ENCODE measurements at places on chromosomes 2 and 18.

- no peak for DNase-seq
Measured at GRCh38 chr2:86396291-86396785, 44.8 kb upstream of the KDM3A start.

DNA sequence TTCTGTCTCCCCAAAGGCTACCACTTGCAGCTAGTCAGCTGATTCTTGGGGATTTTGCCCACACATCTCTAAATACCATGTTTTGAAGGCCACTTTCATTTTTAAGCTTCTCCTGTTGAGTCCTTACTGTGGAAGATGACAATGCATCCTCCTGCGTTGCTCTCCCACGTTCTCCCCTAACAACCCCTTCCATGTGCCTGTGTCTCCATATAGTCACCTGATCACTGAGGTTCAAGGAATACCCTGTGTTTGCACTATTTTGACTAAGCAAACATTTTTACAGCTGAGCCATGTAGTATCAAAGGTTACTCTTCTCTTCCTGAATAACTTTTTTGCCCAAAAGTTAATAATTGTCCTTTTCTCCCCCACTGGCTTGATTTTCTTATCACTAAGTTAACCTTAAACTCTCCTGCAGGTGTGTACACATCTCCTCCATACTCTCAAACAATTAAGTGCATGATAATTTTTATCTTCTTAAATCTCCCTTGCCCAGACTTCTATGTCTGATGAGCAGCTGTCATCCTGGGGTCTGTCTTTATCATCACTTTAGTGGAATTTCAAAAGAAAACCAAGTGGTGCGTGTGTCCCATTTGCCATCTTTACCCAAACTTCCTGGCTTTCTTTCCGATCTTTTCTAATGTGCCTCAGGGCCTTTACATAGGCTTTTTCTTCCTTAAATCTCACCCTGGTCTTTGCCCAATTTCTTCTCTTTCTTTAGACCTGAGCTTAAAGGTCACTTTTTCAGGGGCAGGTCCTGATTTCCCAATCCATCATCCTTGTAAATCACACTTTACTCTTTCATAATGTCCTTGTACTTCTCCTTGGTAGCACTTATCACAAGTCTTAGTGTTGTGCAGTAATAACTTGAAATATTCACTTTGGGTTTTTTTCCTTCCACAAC is 85.2 kb upstream of the SPATS2L start:
- no peak for DNase-seq

GRCh38 chr2:200968162-200968561 is 4.7 kb upstream of the ORC2 start:
- DNase-seq: no peak

DNA sequence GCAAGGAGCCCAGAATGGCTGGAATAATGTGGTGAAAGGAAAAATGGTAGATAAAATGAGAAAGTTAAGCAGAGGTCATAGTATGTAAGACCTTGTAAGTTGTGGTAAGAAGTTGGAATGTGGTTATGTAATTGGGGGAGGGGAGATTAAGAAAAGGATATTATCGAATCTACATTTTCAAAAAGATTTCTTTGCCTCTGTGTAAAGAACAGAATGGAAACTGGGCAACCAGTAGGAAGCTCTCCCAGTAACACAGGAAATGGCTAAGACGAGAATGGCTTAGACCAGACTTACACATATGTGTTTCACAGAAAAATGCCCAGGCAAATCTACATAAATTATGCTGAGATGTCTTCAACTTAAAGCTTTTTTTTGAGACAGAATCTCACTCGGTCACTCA is 13.2 kb downstream of the MEMO1 start:
- no peak for DNase-seq

- DNase-seq: no peak
Measured at GRCh38 chr18:12973562-12974213, 17.5 kb upstream of the CEP192 start.

DNA sequence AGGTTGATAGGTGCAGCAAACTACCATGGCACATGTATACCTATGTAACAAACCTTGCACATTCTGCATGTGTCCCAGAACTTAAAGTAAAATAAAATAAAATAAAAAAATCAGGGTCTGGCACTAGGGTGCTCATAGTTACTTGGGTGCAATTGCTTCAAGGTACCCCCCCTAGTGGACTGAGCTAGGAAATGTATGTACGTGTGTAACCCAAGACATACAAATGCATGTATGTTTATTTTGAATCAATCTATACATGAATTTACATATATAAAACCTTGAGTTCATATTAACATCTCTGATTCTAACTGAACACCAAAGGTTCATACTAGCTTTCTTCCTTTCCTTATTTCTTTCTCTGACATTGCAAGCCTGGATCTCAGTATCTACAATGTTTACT is 51.5 kb downstream of the USP37 start:
- no peak for DNase-seq

DNA sequence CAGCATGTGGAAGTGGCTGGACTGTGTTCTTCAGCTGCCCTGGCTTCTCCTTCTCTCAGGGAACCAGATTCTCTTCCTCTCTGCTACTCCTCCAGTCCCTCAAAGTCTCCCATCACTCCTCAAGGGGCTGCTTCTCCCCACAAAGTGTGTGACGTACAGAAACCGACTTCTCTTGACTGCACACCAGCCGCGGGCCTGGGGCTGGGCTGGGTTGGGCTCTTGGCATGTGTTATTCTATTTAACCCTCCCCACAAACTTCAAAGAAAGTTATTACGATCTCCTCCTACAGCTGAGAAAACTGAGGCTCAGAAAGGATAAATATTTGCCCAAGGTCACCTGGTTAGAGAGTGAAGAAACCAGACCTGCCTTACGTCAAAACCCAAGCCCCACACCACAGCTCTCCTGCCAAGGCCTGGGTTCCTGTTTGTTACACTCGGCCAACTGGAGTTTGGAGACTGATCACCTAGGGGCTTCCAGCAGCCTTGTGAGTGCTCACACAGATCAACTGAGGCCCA is 269.0 kb downstream of the TFCP2L1 start:
- DNase-seq: no peak

- no peak for DNase-seq
Measured at GRCh38 chr2:120741571-120742561, 6.2 kb downstream of the GLI2 start.

GRCh38 chr2:76211991-76212985 is 501.6 kb upstream of the GCFC2 start:
- DNase-seq: no peak

GRCh38 chr2:232700154-232700553 is 3.0 kb downstream of the GIGYF2 start:
- DNase-seq: no peak

- DNase-seq: no peak
Measured at GRCh38 chr2:197011801-197012641, 85.5 kb upstream of the PGAP1 start.

DNA sequence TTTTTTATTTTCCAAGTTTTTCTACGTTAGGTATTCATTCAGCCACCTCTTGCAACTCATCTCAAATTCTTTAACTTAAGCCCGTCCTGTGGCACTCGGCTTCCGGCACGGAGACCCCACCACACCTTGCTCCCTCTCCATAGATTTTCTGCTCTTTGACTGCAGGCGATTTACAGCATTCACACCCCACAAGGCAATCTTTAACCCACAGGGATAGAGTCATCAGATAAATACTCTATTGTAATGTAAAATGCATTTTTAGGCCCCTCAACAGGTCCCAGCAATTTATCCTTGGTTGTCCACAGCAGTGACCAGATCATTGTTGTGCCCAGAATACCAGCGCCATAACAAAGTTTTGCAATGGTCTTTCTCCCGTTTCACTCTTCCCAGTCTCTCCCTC is 132.3 kb upstream of the EPHA4 start:
- DNase-seq: no peak

DNA sequence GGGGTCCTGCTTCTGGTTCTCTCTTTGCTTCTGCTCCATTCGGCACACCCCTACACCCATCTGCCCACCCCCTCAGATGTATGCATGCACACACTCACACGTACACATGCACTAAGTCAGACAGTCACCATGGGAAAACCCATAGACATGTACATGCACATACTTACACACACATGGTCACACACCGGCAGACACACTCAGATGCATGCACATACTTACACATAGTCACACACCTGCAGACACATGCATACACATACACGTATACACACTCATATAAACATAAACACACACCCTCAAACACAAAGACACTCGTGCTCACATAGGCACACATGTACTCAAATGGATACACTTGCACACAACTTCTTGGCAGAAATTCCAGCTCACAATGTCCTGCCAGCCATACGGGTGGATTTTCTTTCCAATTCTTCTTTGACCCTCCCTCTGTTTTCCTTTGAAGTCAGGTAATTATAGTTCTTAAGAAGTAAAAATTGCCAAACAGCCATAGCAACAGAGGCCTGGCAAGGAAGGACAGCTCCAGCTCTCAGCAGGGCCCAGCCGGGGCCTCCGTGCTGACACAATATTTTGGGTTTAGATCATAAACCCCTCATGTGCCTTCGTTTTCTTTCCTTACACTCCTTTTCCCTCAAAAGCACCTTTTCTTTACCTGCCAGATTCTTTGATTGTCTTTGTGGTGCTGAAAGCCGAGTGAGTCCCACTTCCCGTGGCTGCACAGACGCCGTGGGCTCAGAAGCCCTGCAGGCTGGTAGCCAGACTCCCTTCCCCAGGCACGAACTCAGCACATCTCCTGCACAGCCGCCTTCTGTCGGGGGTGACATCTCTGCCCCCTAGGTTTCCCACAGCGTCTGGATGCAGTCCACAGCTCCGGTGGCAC is 195.7 kb downstream of the ARL4C start:
- no peak for DNase-seq

DNA sequence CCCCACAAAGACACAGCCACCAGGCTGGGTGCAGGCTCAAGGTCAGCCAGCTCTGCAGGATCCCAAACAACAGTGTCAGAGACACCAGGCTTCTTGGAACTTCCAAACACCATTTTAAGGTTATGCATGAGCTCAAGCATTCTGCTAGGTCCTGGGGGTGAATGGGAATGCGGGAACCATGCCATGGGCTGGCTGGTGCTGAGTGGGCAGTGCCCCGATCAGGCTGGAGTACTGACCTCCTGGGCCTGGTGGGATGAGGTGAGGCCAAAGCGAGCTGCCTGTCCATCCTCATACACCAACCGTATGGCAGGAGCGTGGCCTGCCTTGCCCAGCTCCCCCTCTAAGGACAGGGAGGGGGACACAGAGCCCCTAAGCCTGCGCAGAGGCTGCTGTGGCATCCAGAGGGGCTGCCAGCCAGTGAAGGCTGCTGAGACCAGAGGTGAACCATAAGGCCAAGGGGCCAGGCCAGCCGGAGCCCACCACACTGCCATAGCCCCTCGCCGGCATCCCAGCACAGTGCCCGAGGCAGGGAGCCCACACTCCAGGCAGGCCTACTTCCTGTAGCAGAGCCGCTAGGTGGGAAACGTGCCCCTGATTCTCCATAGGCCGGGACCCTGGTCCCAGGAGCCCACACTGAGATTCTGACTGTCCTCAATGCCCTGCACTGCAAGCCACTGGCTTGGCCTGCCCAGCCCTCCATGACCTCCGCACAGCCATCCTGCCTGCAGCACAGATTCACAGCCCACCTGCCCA is 135.0 kb downstream of the HDAC4 start:
- no peak for DNase-seq

DNA sequence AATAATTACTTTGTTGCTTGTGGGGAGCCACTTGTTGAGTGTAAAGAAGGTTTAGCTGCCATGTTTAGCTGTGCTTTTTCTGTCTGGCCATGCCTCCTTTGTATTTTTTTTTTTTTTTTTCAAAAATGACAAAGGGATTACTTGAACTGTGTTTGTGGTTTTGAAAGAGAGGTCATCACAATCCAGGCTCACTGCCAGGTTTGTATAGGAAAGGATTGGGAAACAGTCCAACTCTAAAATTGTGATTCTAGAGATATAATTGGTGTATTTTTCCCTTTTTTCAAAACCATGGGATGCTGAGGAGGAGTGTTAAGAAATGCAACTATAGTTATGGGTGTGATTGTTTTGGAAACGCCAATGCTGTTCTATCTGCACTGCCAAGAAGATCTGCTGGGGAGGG is 4.3 kb downstream of the ITPRIPL1 start:
- DNase-seq: no peak

DNA sequence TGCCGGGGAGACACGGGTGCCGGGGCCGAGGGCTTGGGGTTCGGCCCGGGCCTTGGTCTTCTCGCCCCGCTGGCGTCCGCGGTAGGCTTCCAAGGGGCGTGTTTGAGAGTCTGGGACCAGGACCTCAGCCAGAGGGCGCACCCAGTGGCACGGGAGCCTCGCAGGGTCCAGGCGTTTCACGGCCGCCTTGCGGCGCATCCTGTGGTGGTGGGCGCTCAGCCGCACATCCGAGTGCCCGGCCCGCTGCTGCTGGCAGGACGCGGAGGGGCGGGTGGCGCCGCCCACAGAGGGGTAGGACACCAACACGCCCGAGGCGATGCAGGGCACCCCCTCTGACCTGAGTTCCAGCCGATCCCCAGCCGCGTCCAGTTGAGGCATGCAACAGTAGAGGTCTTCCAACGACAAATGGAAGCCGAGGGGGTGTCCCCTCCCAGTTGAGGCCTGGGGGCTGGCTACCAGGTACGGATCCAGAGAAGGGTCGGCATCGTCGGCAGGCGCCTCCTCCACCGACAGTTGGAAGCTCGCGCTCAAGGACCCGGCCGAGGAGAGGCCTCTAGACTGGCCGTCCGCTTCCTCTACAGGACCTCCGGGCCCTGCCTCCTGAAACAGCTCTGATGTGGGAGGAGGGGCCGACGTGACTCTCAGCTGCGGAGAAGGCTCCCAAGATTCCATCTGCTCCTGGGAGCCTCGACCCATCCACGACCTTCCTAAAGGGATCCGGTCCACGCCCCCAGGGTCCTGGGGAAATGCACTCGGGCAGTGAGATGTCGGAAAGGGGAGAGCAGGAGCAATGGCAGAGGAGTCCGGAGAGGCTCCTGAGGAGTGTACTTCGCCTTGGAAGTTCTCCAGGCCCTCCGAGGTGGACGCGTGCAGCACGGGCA is 6.3 kb downstream of the C2orf81 start:
- DNase-seq: no peak

GRCh38 chr18:7822435-7823331 is 255.6 kb downstream of the PTPRM start:
- no peak for DNase-seq

- no peak for DNase-seq
Measured at GRCh38 chr2:166803373-166804000, 84.8 kb upstream of the XIRP2 start.

- DNase-seq: no peak
Measured at GRCh38 chr2:207692206-207693065, 19.0 kb upstream of the CCNYL1 start.

GRCh38 chr2:45259547-45260160 is 250.4 kb upstream of the SIX2 start:
- no peak for DNase-seq

GRCh38 chr2:219045937-219046550 is 4.7 kb upstream of the CFAP65 start:
- DNase-seq: no peak
